Thoracic aorta (tissue), 2 donors: ENCODE measurements at places on chromosomes 5 and 9. TPM values are rescaled to one million over a fixed set of nuclear protein-coding genes. Genes with fewer than 3 reads are reported as not detected.
A peak's percentile ranks its signal among the peaks of the same experiment; 100 is the strongest.

FBLL1 gene
- total RNA-seq = not detected

CNTNAP3B gene
- 30.2 TPM for total RNA-seq

ARHGEF37 gene
- 11.4 TPM for total RNA-seq

CCL27 gene
- total RNA-seq = not detected

SLC27A6 gene
- total RNA-seq = 0.21 TPM

CSNK1G3 gene
- 50.2 TPM for total RNA-seq

EPB41L4A gene
- 12.2 TPM for total RNA-seq

SCGB3A2 gene
- not detected for total RNA-seq

DNA sequence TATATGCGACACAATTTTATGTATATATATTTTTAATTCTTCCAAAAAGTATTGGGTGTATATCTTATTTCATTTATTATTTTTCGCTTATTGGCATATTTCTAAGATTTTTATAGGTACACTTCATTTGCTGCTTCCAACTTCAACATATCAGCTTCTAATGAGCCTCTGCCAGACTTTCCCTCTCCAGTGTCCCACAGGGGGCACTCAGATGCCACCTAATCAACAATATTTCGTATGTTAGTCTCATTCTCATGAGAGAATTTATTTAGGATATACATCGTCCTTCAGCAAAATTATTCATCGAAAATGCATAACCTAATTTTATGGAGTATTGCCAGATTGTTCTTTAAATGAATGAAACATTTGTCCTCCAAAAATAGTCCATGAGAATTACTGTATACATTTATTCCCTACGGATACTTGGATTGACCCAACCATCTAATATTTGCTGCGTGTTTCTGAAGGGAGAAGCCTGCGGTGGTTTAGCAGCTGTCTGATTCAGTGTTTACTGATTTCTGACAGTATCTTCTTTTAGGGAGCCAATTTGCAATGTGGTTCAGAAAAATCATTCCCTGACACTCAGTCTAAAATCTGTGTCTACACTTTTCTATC lies 100.6 kb upstream of the SELENOP start:
- H3K27ac ChIP-seq = no peak overlapping the region
- no peaks in the 10 kb centered on the region for H3K4me1 ChIP-seq
- H3K36me3 ChIP-seq = no peaks in the 10 kb centered on the region
- H3K4me3 ChIP-seq = no peak overlapping the region
- no peak for DNase-seq
- H3K27me3 ChIP-seq = no peaks in the 10 kb centered on the region

DNA sequence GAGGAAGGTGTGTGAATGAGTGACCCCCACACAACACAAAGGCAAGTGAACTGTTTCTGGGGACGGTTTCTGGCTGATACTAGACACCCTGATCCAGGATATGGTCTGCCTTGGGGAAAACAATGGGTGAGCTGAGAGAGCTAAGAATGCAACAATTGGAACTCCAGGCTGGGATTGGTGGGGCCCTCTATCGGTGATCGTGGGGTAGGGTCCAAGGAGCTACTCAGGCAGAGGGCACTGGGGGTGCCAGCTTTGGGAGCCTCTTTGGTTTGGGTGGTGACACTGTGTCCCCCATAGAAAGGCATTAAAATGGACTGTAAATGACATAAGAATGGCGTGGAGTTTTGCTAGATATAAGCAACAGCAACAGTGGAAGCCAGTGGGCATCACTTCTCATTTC lies 439.1 kb downstream of the DMAC1 start:
- H3K27me3 ChIP-seq = no peaks in the 10 kb centered on the region
- H3K27ac ChIP-seq = no peak overlapping the region
- DNase-seq = no peak
- no peak overlapping the region for H3K4me3 ChIP-seq
- no peaks in the 10 kb centered on the region for H3K36me3 ChIP-seq

DNA sequence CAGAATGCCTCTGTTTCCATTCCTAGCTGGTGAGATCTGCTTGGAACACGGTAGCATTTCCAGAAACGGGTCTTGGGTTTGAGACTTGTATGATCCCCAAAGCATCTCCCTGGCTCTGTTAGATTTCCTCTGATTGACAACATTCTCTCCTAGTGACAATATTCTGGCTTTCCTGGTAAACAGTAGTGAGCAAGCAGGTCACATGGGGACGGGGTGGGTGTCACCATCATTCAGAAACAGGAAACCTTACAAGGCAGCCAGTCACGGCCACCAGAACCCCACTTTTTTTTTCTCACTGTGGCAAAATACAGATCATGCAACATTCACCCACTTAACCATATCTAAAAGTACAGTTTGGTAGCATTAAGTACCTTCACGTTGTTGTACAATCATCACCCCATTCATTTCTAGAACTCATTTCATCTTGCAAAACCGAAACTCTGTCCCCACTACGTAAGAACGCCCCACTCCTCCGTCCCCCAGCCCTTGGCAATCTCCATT lies 90.1 kb upstream of the LMX1B start:
- no peak for DNase-seq
- peak overlapping the region; percentile 7 for H3K4me3 ChIP-seq
- H3K36me3 ChIP-seq = no peaks in the 10 kb centered on the region

DNA sequence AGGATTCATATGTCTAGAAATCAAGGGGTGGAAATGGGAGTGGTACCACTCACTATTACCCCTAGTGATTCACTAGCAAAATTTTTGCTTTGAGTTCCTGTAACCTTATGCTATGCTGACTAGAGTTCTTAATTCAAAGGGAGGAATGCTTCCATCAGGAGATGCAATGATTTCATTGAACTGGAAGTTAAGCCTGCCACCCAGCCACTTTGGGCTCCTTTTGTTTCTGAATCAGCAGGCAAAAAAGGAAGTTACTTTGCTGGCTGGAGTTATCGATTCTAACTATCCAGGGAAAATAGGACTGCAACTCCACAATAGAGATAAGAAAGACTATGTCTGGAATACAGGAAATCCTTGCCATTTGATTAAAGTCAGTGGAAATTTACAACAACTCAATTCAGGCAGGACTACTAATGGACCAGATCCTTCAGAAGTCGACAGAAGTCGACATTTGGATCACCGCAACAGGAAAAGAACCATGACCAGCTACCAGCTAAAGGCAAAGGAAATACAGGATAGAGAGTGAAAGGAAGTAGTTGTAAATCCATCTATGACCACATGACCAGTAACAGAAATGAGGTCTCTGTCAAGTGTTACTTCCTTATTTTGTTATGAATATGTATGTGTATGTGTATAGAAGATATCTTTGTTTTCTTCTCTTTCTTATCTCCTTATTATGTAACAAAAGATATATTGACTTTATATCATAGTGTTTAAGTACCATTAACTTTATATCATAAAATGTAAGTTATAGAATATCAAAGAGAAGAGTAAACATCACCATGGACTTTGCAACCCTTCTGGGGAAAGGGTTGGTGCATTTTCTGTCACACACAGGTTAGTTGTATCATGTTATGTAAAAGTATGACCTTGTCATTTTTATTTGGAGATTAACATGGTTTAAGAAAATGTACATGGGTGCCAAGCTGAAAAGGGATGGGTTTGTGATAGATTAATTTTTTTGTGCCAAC lies 198.7 kb upstream of the HAPLN1 start:
- H3K4me3 ChIP-seq = no peak overlapping the region
- no peaks in the 10 kb centered on the region for H3K27me3 ChIP-seq
- H3K4me1 ChIP-seq = peaks cover 22% of the 10 kb centered on the region
- H3K36me3 ChIP-seq = no peaks in the 10 kb centered on the region

- H3K4me3 ChIP-seq = no peak overlapping the region
- no peak for DNase-seq
- H3K27me3 ChIP-seq = no peaks in the 10 kb centered on the region
- no peak overlapping the region for H3K27ac ChIP-seq
These were observed 11.2 kb upstream of the CACFD1 start for GRCh38 chr9:133448487-133448972.

DNA sequence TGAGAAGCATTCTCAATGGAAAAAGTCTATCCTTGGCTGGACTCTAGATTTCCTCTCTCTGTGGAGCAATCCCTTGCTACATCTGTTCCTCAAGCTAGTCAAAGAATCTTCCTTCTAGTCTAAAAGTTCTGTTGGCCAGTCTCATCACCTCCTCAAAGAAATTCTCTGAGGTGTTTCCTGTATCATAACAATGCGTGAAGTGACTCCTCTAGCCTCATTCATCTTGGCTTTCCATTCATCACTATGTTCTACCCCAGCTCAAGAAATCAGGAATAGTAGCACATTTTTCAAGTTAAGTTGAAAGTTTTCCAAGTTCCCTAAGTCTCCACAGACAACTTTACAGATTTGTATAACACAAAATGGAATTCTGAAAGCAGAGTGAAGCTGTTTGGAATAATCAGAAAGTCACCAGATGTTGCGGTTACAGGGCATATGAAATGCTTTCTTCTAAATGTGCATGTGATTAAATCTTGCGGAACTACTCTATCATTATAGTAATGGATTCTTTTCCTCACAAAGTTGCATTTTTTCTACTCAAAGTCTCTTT lies 176.6 kb upstream of the FREM1 start:
- H3K27me3 ChIP-seq = no peaks in the 10 kb centered on the region
- H3K36me3 ChIP-seq = no peaks in the 10 kb centered on the region
- no peaks in the 10 kb centered on the region for H3K4me1 ChIP-seq
- H3K4me3 ChIP-seq = no peak overlapping the region

- DNase-seq = no peak
- H3K27ac ChIP-seq = no peak overlapping the region
- H3K4me1 ChIP-seq = no peaks in the 10 kb centered on the region
- no peak overlapping the region for H3K4me3 ChIP-seq
These were observed 384.5 kb upstream of the PIK3R1 start for GRCh38 chr5:67831048-67831447.

- H3K27me3 ChIP-seq = no peaks in the 10 kb centered on the region
- H3K4me1 ChIP-seq = no peaks in the 10 kb centered on the region
- no peak overlapping the region for H3K4me3 ChIP-seq
These were observed 1257.8 kb downstream of the MAT2B start for GRCh38 chr5:164763206-164763605.

GRCh38 chr5:167864801-167865200 lies 426.6 kb upstream of the WWC1 start:
- no peak overlapping the region for H3K4me3 ChIP-seq
- no peaks in the 10 kb centered on the region for H3K4me1 ChIP-seq
- DNase-seq = no peak
- no peak overlapping the region for H3K27ac ChIP-seq
- H3K27me3 ChIP-seq = no peaks in the 10 kb centered on the region

GRCh38 chr5:80282054-80282453 lies 26.2 kb upstream of the SERINC5 start:
- DNase-seq = no peak
- H3K4me1 ChIP-seq = no peaks in the 10 kb centered on the region
- no peaks in the 10 kb centered on the region for H3K36me3 ChIP-seq

- H3K36me3 ChIP-seq = no peaks in the 10 kb centered on the region
- no peaks in the 10 kb centered on the region for H3K27me3 ChIP-seq
- no peak overlapping the region for H3K4me3 ChIP-seq
- H3K4me1 ChIP-seq = no peaks in the 10 kb centered on the region
- DNase-seq = no peak
These were observed 34.7 kb upstream of the SLC9A3 start for GRCh38 chr5:558871-559503.

GRCh38 chr5:140391312-140391711 lies 10.3 kb upstream of the ANKHD1 start:
- no peaks in the 10 kb centered on the region for H3K27me3 ChIP-seq
- H3K4me1 ChIP-seq = no peaks in the 10 kb centered on the region
- H3K4me3 ChIP-seq = no peak overlapping the region
- no peaks in the 10 kb centered on the region for H3K36me3 ChIP-seq
- no peak overlapping the region for H3K27ac ChIP-seq

DNA sequence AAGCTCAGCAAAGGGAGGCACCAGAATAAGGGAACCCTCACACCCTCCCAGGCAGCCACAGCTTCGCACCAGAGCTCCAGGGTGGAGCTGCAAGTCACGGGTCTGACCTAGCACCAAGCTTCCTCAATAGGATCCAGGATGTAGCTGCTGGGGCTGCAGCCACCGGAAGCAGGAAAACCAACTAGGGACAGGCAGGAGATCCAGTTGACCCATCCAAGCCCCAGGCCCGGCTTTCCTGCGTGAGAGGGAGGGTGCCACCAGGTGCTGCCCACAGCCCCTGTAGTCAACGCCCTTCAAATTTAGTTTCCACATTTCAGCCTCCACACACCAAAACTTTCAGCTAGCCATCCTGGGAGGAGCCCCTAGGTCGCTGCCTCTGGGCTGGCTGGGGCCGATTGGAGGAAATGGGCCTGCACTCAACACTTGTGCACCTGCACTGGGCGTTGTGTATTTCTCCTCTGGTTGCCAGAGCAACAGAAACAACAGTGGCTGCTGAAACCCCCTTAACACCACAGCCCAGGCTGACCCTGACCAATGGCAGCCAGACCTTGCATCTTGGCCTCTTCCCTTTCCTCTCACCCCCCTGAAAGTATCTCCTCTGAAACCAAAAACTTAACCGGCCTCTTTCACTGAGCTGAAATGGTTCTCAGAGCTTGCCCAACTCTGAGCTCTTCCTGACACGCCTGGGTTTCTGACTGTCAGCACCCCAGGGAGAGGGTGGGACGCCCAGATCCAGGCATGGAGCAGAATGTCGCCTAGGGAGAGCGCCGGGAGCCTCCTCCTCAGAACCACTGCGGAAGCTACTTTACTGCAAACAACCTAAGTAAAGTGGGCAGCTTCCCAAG lies 226.5 kb upstream of the MAP3K1 start:
- no peaks in the 10 kb centered on the region for H3K27me3 ChIP-seq
- H3K4me1 ChIP-seq = no peaks in the 10 kb centered on the region
- no peak overlapping the region for H3K27ac ChIP-seq
- no peaks in the 10 kb centered on the region for H3K36me3 ChIP-seq
- H3K4me3 ChIP-seq = no peak overlapping the region
